CD4-positive, alpha-beta T cell treated with Interleukin-17A for 1 hour (primary cell): ENCODE measurements at places on chromosomes 12 and 14.

DNA sequence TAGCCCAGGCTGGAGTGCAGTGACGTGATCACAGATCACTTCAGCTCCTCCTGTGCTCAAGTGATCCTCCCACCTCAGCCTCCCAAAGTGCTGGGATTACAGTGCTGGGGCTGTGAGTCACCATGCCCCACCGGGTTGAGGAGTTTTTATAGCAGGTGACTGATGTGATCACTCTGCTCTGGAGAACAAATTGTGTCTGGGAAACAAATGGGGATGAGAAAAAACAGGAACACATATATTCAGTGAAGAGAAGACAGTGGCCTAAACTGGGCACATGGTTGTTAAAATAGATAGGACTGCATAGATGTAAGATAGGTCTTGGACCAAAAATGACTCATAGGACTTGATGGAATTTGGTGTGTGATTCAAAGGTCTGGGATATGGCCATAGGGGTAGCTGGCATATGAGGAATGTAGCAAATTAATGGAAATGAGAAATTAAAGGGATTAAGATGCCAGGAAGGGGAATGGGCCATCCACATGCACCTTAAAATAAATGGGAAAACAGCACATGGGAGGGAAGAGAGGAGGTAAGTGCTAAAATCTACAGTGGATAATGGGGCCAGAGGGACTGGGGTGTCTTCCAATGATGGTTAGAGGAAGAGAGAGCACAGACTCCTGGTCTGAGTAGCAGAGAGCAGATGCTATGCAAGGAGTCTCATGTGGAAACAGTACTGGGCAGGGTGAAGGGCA, 11.2 kb downstream of the BCAT1 start:
- no peak for DNase-seq

DNA sequence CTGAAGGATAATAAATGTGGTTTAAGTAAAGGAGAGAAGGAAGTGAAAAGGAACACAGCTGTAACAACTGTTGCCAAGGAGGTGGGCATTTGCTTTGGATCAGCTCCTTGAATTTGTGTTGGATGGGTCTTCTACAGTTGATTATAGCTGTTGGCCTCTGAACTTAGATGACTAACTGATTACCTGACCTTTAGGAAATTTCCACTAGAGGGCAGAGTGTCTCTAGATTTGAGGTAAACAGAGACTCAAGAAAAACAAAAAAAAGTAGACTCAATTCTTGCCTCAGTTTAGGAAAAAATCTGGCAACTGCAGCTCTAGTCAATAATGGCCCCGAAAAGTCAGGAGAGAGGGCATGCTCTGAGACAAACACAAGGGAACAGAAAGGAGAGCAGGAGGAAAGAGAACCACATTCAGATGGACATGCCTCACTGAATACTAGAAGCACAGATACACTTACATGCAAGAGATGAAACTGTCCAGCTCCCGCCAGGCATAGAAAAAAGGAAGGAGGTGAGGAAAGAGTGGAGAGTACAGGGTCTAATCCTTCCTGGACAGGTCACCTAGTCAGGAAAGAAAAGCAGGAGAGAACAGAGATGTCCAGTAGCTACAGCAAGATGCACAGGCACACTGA, 20.6 kb downstream of the COX14 start:
- DNase-seq, result peak; percentile 71

- no peak for DNase-seq
These were observed 166.4 kb downstream of the RMST start for GRCh38 chr12:97628962-97629361.

DNA sequence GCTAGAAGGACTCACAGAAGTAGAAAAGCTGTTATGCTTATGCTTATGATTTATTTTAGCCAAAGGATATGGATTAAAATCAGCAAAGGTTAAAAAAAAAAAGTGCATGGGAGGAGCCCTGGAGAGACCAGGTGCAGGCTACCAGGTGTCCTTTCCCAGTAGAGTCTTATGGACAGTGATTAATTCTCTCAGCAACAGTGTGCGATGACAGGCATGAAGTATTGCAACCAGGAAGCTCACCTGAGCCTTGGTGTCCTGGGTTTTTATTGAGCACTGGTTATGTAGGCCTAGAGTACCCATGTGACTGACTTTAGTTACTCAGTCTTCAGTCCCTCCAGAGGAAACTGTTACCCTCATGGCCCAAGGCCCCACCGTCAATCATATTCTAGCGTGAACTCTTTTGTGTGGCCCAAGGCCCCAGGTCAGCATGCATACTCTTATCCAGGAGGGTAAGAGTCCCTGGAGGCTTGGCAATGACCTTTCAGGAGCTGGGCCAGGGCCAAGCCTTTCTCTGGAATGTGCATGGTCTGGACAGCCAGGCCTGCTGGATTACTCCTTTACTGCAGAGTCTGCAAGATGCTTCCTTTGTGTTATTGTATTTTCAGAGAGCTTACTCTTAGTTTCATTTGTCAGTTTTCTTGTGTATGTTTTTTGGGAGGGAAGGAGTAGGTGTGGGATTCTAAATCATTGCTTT, 69.6 kb upstream of the RD3L start:
- no peak for DNase-seq

DNA sequence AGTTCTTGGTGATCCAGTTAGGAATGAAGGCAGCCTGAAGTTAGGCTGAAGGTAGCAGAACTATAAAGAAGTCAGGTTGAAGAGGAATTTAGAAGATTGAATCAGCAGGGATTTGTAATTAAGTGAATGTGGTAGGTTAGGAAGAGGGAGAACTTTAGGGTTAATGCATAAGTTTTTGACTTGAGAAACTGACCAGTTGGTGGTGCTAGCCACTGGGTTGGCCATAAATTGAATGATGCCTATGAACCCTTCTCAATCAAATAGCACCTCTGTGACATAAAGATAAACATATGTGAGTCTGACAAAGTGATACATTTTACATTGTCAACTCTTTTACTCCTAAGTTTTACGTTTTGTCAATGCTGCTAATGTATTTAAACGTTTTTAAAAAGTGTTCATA, 290.6 kb upstream of the NAV3 start:
- no peak for DNase-seq

GRCh38 chr14:80313806-80314205, 102.5 kb upstream of the DIO2 start:
- DNase-seq, result no peak

DNA sequence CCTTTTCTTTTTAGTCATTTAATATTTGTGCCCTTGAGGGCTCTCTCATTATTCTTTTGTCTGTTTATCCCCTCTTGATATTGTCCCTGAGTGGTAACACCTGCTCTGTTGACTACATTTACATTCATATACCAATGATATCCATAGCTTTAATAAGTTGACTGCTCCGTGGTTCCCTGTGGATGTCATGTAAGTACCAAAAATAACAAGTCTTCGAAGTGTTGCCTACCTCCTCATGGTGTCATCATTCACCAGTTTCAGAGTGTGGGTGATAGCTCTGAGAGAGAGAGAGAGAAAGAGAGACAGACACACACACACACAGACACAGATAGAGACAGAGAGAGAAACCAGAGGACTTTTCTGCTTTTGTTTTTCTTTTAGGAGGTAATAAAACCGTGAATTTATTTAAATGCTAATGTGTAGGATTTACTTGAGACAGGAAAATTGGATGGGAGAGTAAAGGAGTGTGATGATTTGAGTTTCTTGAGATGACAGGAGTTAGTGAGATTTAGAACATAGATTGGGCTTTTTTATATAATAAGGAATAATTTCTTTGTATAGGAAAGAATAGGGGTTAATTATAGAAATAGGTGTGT, 52.2 kb downstream of the PAPOLA start:
- DNase-seq, result no peak

- DNase-seq, result no peak
These were observed 76.3 kb downstream of the COX16 start for GRCh38 chr14:70283156-70283555.
